NCI-H1105 treated with DMSO at 0.1 percent for 48 hours (cell line): ENCODE measurements at places on chromosomes 13 and 19.

DNA sequence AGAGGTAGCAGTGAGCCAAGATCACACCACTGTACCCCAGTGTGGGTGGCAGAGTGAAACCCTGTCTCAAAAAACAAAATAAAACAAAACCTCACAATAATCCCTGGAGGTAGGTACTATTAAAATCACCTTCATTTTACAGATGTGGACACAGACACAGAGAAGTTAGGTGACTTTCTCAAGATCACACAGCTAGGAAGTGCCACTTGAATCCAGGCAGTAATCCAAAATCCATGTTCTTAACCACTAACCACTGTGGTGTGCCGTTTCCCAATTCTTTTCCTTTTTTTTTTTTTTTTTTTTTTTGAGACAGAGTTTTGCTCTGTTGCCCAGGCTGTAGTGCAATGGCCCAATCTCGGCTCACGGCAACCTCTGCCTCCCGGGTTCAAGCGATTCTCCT, 9.0 kb downstream of the PPP1R14A start:
- DNase-seq = no peak

- DNase-seq = no peak
Observed at GRCh38 chr13:41457589-41458186, 338 bp downstream of the RGCC start.

DNA sequence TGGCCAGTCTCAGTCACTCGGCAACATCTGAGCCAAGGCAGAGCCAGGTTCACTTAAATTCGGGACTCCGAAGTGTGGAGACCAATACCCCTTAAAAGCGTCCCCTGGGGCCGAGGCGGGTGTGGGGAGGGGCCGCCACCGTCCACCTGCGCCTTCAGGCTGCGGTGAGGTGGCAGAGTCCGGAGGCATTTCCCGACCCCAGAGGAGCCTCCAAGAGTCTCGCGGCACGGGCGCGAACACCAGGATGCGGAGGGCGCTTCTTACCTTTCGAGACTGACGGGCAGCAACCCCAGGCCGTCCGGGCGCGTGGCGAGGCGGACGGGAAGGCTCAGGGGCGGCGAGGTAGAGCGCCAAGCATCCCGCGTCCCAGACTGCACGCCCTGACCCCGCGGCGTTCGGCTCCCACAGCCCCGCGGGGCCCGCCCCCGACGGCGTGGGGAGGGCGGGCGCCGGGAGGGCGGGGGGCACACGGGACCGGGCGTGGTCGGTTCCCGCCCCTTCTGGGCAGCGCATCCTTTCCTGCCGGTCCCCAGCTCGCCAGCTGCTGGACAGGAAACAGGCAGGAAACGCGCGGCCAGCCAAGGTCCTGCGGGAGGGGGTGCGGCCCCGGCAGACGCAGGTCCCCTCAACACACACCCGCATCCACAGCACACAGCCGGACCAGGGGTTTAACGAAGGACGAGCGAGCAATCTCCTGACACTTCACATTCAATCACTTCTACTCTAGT, at the start of gene THSD1:
TSS of gene THSD1 (minus strand) at position 406 of the 728 bp plus-strand sequence. CDS start 3,572 bp downstream, outside the sequence.
- DNase-seq = peak; percentile 15

DNA sequence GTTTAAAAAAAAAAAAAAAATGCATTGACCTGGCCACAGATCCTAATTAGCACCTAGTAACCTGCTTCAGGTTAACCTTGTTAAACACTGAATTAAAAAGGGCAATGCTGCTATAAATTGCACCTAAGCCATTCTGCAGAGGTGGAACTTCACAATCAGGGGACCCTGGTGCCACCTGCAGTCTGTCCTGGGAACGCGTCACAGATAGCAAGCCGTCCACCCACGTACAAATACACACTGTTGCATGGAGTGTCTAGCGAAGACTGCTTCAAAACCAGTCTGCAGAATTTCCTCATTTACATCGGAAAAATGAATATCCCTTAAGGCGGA, 169.3 kb downstream of the COL4A1 start:
- peak; percentile 87 for DNase-seq

GRCh38 chr13:29428310-29429181, 166.9 kb downstream of the SLC7A1 start:
- peak; percentile 43 for DNase-seq

DNA sequence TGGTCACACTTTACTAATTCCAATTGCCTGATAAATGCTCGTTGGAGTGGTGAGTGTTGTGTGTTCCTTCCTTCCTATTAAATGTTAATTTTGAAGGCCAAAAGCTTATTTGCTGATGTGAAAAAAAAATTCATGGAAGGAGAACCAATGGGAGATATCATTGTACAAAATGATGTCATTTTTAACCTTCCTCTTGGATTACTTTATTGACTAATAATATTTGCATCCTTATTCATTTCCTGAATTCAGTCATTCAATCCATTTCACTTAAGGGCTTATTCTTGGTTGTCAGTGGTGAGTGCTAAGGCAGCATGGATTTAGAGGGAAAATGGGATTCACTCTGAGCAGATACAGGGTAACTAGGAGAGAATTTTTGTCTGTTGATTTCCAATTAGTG, 216.0 kb upstream of the HTR2A start:
- no peak for DNase-seq

DNA sequence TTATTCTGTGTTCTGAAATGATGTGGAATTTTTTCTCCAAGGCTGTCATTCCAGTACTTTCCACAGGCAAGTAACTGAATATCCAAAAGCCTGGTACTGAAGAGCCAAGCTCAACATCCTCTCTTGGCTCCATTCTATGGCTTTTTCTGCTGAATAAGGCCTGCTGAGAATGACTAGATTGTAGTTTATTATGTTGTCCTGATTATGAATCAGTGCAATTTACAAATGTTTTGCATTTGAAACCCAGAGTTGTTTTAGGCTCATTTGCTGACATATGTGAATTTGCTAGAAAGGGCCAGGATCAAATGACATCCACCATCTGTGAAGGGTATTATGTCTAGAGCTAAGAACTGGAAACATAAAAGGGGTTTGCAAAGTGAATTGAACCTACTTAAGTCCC, 596.6 kb downstream of the KCTD12 start:
- no peak for DNase-seq
